ENCODE measurements at places on chromosomes 16 and 17.
A peak's percentile ranks its signal among the peaks of the same experiment; 100 is the strongest.

- no peak for DNase-seq
Observed at GRCh38 chr17:2468270-2468669, 43.4 kb downstream of the METTL16 start.

DNA sequence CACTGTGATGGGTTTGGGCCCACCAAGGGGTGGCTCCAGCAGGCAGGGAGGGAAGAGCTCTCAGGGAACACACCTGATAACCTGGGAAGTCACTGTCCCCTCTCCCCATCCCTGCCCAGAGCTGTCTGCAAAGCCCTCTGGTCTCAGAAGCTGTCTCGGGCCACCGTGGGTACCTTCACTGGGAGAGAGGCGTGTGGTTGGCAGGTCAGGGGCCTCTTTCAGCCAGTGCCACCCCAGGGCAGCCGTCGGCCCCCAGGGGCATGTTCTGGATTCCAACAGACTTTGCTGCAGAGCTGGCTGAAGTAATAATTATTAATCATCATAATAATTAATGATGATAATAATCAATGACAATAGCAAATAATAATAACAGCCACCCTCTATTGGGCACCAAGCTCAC, 21.1 kb downstream of the MGAT5B start:
- no peak for DNase-seq

DNA sequence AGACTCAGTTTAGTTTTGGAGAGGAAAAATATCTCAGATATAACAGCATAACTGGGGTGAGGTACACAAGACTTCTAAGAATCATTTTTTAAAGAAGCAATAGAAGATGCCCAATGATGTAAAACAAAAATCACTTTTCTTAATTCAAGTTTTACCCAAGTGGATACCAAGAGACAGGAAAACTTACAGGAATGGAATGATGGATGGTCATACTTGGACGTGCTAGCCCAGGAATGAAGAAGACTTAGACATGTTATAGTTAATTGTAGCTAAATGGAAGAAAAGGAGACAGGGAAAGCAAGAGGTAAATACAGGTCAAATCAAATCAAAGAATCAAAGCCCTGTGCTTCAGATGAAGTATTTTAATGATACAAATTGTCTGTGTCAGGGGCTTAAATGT, 312.7 kb upstream of the KCNJ16 start:
- DNase-seq, result no peak

- DNase-seq, result peak; percentile 26
Observed at GRCh38 chr17:40854175-40854814, 12.7 kb downstream of the KRT12 start.

Measured in AML-193 (cell line).